Ureter (tissue), 1 donor: ENCODE measurements at places on chromosomes 4 and X. TPM values are rescaled to one million over a fixed set of nuclear protein-coding genes. Genes with fewer than 3 reads are reported as not detected.
A peak's percentile ranks its signal among the peaks of the same experiment; 100 is the strongest.

Gene ZNF330
- 39.0 TPM for total RNA-seq

Gene CHST7
- total RNA-seq: 7.8 TPM

Gene RNF113A
- 13.0 TPM for total RNA-seq

Gene MTMR8
- 13.0 TPM for total RNA-seq

Gene NBDY
- 79.3 TPM for total RNA-seq

Gene SSX1
- not detected for total RNA-seq

Gene NKX1-1
- total RNA-seq: not detected

Gene STARD8
- 10.9 TPM for total RNA-seq

Gene SULT1E1
- 6.0 TPM for total RNA-seq

DNA sequence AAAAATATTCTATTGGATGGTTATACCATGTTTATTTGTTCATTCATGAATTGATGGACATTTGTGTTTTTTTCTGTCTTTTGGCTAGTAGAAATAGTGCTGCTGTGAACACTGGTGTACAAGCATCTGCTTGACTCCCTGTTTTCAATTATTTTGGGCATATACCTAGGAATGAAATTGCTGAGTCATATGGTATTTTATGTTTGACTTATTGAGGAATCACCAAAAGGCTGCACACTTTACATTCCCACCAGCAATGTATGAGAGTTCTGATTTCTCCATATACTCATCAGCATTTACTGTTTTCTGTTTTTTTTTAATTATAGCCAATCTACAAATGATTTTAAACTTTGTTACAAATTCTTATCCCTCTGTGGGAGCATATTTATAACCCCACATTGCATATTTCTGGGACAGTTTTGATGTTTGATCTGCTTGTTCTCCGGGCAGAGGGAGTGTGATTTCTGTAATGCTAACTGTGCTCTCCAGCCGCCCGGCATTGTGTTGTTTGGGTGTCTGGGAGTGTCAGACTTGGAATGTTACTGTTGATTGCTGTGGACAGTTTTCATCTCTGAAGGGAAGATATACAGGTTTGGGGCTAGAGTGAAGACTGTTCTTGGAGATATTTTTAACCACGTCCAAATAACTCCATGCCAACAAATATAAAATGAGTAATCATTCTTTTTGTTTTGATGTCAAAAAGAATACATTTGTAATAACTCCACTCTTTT lies 60.5 kb upstream of the PGRMC2 start:
- DNase-seq: no peak

DNA sequence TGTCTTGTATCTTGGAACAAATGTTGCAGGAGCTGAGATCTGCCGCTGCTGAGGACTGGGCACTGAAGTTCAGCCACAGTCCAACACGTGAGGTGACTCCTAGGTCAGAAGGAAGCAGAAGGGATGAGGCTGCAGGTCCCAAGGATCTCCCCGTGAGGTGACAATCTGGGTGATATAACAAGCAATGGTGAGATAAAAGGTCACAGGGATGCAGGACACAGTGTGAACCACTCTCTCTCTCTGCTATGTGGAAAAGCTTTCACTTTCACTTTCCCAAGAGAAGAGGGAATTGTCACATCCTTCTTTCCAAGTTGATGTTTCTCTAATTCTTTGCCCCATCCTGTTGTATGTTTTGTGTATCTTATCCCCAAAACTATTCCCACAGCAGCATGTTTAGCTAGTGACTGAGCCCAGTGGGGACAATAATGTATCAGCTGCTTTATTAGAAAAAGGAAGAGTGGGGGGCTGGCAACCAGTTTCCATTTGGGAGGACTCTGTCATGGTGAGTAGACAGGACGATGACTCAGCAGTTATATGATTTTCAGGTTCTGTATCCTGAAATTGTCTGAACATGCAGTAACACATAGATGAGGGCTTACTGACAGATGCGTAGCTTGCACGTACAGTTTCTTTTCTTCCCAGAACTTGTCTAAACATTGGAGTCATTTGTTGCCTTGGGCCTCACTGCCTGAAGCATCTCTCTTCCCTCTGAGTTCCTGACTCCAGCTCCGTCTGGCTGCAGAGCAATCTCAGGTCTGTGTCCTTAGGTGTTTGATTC lies 1415.8 kb upstream of the TENM3 start:
- no peak for DNase-seq

DNA sequence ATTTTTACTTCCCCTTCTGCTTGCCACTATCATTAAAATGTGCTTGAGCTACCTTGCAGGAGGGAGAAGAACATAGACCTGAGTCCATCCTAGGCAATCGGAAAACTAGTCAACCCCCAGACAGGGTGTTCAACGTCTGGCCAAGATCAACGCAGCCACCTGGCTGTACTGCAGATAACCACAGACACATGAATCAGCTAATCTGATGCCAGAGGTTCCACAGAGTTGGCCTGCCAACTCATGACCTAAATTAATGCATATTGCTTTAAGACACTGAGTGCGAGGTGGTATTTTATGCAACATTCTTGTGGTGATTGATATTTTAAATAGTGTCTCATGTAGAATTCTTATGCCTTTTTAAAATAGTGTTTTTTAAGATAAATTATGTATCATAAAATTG lies 1283.8 kb upstream of the PABPC4L start:
- no peak for DNase-seq

GRCh38 chr4:22072726-22073125 lies 124.2 kb upstream of the KCNIP4 start:
- no peak for DNase-seq

DNA sequence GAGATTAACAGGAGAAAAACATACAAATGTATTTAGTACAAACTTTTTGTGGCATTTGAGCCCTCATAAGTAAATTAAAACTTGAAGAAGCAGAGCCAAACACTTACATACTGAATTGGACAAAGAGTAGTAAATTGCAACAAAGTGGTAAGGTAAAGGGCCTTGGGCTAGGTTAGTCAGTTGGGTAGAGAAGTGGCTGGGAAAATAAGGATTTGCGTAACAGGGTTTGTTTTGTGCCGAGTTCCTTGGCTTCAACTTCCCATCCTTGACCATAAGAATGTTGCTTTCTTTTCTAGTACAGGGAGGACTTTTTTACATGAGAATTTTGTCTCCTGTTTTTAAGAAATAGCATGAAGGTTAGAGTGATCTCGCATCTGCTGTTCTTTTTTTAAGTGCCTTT lies 33.3 kb upstream of the DSPP start:
- no peak for DNase-seq

- DNase-seq: no peak
Observed at GRCh38 chr4:151417164-151417571, 8.2 kb downstream of the FHIP1A start.

GRCh38 chrX:143270317-143270716 lies 244.6 kb downstream of the SPANXN4 start:
- DNase-seq: no peak

DNA sequence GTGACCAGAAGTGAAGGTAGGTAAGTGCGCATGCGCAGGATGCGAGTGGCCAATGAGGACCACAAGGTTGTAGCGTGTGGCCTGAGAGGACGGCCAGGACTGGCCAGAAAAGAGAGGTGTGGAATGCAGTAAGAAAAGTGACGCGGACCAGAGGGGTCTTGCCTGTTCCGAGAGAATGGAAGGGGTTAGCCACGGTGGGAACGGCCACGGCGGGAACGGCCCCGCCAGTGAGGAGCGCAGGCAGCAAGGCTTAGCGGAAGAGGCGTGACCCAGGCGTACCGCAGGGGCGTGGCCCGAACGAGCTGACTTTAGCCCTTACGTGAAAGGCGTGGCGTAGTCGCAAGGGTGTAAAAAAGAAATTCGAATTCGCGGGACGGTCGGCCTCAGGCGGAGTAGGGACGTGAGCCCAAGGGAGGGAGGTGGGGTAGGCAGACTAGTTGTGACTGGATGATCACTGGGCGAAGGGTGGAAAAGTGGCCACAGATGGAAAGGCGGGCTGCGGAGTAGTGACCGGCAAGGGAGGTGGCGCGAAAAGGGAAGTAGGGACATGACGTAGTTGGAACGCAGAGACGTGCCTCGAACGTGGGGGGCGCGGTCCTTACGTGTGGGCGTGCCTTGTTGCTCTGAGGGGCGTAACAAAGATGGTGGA lies 10.4 kb upstream of the CLTRN start:
- peak; percentile 96 for DNase-seq

- DNase-seq: peak; percentile 70
Observed at GRCh38 chr4:184475096-184475461, 729 bp upstream of the IRF2 start.

DNA sequence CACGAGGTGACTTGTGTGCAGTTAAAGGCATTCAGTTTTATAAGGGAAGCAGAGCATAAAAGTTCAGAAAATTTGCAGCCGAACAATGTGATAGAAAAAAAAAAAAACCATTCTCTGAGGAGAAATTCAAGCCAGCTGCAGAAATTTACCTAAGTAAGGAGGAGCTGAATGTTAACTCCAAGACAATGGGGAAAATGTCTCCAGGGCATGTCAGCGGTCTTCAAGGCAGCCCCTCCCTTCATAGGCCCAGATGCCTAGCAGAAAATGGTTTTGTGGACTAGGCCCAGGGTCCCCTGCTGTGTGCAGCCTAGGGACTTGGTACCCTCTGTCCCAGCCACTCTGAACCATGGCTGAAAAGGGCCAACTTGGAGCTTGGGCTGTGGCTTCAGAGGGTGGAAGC lies 1764.0 kb downstream of the C4orf33 start:
- no peak for DNase-seq

GRCh38 chrX:155747520-155747919 lies 133.6 kb upstream of the VAMP7 start:
- peak; percentile 49 for DNase-seq

- no peak for DNase-seq
Observed at GRCh38 chrX:77595848-77596247, 148.7 kb downstream of the FGF16 start.

DNA sequence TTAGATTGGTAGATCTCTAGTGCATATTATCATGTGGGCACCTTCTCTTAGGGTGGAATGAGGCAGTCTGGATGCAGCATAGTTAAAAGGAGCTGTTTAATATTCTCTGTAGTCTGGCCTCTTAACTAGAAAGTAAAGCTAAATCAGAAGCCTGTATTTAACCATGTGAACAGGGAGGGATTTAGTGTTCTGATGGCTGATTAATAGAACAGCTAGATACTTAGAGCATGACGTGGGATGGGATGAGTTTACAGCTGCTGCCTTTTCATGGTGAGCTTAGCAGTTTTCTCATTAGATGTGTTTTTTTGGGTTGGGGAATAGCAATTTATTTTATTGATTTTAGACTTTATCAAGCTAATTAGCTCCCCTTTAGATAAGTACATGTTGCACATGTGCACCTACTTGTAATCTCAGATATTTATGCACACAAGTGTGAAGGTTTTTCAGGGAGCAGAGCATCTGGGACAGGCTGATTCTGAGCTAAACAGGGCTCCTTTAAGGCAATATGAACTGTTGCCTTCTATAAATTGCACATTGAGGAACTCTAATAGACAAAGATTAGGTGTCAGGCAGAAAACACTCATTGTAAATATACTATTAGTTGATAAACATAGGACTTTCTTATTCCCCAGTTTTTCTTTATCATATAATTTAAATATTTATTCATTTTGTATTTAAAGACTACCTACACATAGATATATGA lies 34.1 kb downstream of the YIPF6 start:
- no peak for DNase-seq

GRCh38 chr4:38073596-38074234 lies 113.5 kb downstream of the PTTG2 start:
- DNase-seq: no peak
